ENCODE measurements at places on chromosomes 5 and 9. TPM values are rescaled to one million over a fixed set of nuclear protein-coding genes. Genes with fewer than 3 reads are reported as not detected.

DNA sequence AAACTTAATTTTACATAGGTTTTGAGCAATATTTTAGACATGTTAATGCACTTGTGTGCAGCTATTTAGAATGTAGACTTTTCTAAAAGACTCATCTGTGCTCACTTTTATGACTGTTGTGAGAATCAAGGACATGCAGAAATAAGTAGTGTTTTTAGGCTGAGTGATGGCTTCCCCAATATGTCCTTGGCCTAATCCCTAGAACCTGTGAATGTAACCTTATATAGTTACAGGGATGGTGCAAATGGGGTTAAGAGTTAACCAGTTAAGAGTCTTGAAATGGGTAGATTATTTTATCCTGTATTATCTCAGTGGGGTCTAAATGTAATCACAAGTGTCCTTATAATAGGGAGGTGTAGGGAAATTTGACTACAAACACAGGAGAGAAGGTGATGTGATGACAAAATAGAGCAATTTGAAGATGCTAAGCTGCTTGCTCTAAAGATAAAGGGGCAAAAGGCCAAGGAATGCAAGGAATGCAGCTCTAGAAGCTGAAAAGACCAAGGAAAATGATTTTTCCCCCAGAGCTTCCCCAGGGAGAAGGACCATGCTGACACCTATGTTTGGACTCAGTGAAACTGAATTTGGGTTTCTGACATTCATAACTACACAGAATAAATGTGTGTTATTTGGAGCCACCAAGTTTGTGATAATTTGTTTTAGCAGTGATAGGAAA, 298.0 kb upstream of the PAPPA start:
- DNase-seq = no peak

GRCh38 chr9:19416143-19416542, 7.3 kb downstream of the ACER2 start:
- no peak for DNase-seq

The DMRTA1 gene
- 4.6 TPM for total RNA-seq

- DNase-seq = no peak
Observed at GRCh38 chr9:121990600-121991306, 102.4 kb downstream of the TTLL11 start.

The RLN2 gene
- total RNA-seq = not detected

The SNCB gene
- not detected for total RNA-seq

The LCP2 gene
- 7.2 TPM for total RNA-seq

DNA sequence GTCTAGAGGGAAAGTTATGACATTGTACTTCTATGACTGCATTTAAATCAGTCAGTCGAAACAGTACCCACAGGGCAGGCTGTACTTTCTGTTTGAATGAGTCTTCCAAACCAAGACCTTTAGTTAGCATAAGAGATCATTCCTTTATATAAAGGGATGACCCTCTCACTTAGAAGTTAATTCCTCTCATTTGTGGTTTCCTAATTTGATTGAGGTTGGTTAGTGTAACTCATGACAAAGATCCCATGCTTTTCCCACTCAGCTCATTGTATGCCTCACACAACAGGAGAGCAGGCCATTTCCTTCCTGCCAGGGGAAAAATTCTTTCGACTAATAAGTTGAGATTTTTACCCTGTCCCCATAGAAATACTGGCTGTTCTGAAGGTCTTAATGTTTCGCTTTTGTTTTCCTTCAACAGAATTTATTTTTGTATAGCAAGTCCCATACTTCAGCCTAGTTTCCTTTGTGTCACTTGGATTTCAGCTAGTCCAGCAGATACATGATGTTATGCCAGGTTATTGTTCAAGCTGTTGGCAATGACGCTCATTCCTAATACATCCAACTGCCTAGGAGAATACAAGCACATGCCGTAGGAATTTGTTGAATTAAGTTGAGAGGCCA, 500.7 kb downstream of the SPATA31D1 start:
- DNase-seq = no peak

DNA sequence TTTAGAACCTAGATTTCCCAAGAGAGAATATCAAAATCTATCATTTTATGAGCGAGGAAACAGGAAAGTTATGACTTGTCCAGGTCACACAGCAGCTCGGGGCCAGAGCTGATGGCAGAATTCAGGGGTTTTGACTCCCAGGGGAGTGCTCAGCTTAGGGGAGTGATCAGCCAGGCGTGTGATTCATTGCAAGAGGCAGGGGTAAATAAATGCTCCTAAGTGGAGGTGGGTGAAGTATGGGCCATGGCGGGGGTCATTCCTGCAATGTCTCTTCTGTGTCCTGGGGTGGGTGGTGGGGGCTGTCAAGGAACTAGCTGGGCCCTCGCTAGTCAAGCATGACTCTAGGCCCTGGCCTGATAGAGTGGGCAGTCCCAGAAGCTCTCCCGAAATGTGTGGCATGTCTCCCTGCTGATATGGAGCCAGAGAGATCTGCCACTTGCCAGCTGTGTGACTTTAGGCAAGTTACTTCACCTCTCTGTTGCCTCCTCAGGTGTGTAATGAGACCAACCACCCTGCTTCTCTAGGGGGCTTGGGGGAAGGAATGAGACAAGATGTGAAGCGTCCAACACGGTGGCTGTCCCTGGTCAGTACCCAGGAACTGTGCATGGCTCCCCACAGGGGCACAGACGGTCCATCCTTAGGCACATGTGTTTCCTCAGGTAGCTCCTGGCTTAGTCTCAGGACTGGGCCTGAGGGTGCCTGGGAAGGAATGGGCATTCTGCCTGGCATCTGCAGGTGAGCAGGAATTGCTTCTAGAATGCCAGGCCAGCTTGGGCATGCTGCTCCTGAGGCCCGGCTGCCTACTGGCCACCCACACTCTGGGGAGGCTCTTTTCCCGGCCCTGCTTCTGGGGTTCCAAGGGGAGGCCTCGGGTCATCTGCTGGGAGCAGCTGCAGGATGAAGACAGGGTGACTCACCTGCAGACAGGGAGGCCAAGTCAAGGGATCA, 36.5 kb upstream of the SH3PXD2B start:
- DNase-seq = no peak

Data from esophagus muscularis mucosa (tissue), 4 donors.